ENCODE measurements at places on chromosomes 5 and 9.

DNA sequence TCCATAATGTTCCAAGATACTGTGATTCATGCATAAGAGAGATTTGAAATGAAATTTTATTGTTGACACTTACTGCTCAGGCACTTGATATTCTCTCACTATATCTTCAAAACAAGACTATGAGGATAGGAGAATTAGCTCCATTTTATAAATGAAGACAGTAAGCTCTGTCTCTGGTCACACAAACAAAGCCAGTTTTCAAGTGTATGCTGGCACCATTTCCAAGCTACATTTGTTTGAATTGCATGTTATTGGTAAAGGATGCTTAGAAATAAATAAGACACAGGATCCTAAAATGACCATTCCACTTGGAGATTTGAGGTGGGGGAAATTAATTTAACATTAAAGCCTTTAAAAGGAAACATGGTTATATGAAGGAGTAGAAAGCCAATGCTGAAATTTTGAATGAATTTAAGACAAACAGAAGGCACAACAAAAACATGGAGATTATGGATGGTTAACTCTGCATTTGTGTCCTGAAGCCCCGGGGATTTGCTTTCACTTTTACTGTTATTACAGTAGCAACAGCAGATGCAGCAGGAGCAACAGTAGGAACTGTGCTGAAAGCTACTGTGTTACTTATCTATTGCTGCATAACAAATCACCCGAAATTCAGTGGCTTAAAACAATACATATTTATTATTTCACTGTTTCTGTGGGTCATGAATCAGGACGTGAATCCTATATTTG, 79.7 kb upstream of the ASTN2 start:
- peak; percentile 27 for DNase-seq

DNA sequence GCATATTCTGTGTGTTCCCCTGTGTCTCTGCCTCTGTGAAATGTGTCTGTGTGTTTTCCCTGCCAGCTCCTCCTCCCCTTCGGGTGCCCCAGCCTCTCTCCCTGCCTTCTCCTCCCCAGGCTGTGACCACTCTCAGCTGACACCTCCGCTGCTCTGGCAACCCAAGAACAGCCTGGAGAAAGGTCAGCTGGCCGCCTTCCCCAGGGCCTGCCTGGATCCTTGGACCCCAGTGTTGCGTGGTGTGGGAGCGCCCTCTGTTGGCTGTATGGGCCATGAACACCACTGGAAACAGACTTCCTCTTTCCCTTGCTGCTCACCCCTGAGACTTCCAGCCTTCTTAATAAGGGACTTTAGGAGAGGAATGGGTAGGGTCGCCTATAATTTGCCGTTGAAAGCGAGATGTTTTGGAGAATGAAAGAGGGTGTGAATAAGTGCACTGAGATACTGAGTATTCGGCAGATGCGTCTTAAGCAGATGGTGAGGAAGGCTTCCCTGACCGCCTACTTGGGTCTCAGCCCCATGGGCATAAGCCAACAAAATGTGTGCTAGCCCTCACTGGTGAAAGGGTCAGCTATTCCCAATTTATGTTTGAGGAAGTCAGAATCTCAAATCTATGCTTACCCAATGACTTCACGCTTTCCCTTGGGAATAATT, 114.9 kb upstream of the TRIM32 start:
- DNase-seq: peak; percentile 28

- DNase-seq: no peak
Observed at GRCh38 chr5:1545805-1546355, 22.1 kb upstream of the LPCAT1 start.

DNA sequence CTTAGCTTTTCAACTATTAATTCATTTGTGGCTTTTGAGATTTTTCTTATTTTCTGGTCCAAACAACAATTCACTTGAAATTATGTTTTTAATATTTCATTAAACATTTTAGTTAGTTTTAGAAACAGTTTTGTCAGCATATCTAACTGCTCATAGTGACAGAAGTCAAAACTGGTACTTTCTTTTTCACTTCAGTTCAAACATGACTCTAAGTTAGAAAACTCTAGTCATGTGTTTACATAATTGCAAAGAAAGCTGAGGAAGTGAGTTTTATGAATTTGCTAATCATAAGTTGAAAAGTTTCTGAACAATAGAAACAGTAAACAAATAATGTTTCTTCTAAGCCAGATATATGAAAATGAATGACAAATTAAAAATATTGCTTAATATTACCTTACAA, 1931.0 kb downstream of the EFNA5 start:
- DNase-seq: no peak

- DNase-seq: no peak
Observed at GRCh38 chr5:110809006-110809405, 70.2 kb downstream of the SLC25A46 start.

- DNase-seq: no peak
Observed at GRCh38 chr9:88754452-88754851, 219.5 kb downstream of the NXNL2 start.

DNA sequence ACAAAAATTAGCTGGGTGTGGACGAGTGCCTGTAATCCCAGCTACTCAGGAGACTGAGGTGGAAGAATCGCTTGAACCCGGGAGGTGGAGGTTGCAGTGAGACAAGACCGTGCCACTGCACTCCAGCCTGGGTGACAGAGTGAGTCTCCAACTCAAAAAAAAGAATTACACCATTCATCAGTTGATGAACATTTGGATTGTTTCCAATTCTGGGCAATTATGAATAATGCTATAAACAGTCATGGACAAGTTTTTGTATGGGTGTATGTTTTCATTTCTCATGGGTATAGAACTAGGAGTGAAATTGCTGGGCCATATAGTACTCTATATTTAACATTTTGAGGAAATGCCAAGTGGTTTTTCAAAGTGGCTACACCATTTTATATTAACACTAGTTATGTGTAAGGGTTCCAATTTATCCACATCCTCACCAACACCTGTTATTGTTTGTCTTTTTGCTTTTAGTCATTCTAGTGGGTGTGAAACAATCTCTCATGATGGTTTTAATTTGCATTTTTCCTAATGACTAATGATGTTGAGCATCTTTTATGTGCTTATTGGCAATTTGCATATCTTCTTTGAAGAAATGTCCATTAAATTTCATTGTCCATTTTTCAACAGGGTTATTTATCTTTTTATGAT, 9.0 kb upstream of the CCDC125 start:
- no peak for DNase-seq

DNA sequence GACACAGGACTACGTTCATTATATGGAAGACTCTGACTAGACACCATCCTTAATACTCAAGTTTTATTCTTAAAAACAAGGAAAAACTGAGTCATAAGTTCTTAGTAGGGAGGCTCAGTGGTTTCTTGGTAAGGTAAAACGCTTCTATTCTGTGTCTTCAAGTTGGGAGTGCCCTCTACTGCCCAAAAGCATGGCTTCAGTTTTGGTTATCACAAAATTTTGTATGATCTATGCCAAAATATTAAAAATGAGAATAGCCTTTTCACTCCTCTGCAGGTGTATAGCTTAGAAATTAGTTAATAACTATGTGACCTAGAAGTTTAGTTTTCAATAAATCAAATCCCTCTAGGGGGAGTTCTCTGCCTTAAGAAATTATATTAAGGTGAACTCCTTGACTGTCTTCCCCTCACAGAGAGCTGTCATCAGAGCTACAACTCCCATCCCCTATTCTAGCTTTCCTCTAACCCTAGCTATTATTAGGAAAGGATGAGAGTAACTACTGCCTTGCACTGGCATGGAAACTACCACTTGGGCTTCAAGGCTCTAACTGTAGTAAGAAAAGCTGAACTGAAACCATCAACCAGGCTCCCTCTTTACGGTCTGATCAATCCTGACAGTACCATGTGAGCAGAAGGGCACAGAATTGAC, 189.7 kb downstream of the GNAQ start:
- no peak for DNase-seq

- DNase-seq: no peak
Observed at GRCh38 chr9:98603821-98604383, 104.8 kb downstream of the GABBR2 start.

DNA sequence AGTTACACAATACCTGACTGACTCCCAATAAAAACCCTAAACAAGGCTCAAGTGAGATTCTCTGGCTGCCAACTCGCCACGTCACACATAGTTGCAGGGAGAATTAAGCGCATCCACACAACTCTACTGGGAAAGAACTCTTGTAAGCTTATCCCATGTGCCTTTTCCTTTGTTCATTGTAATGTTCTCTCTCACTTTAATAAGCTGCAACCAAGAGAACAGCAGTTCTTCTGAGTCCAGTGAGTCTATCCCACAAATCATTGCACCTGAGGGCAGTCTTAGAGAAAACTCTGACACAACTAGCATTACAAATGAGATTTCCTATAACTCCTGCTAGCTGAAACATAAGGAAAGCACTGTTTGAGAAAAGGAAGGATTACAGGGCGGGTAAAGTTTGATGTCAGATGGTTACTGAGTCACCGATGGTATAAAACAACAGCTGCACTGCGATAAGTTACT, 27.4 kb downstream of the CENPK start:
- no peak for DNase-seq

DNA sequence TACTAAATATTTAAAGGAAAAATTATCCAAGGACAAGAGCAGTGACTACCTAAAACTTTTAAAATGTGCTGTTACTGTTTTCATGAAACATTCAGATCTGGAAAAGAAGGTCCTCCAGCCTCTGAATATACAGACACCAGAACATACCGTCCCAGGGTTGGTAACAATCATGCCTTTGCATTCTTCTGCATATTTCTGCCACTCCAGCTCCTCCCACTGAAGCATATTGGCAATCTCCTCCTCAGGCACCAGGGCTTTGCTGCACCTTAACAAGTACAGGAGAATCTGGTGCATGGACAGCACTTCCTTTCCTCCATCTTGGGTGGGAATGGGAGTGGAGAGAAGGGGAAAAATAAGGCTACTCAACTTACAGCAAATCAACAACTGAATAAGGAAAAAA, 60.0 kb downstream of the DROSHA start:
- DNase-seq: no peak

- DNase-seq: no peak
Observed at GRCh38 chr9:126459126-126459525, 132.5 kb downstream of the MVB12B start.

- no peak for DNase-seq
Observed at GRCh38 chr5:57325678-57326397, 152.0 kb downstream of the GPBP1 start.

- no peak for DNase-seq
Observed at GRCh38 chr9:110832926-110833325, 164.3 kb downstream of the MUSK start.

DNA sequence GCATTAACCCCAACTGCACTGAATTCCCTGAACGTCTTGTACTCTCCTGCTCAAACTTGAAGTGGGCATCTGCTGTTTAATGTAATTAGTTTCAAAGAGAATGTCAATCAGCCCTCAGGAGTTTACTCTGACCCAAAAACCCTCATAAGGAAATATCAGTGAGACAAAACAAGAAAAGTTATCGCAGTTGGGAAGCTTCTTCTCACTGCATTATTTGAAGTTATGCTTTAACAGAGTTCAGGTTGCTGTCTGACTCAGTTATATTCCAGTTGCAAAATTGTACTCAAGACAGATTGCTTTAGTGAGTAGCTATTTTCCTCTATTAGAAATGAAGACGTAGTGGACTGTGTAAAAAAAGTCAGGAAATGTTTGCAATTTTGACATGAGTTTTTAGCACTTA, 52.1 kb downstream of the PPIC start:
- DNase-seq: no peak

DNA sequence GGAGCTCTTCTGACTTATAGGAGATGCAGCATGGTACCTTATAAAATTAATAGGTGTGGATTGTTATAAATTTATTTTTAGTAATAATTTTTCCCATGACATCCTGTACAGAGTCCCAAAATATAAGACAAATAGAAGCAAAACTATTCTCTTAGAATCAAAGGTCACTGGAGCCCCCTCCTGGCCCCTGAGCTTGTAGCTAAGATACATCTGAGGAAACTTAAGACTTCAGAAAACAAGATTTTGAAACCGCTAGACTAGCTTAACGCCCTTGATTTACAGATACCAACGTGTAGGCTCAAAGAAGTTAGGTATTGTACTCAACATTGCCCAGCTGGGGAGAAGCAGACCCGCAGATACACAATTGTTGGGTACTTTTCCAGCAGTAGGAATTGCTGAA, 45.7 kb upstream of the KCNN2 start:
- DNase-seq: no peak

DNA sequence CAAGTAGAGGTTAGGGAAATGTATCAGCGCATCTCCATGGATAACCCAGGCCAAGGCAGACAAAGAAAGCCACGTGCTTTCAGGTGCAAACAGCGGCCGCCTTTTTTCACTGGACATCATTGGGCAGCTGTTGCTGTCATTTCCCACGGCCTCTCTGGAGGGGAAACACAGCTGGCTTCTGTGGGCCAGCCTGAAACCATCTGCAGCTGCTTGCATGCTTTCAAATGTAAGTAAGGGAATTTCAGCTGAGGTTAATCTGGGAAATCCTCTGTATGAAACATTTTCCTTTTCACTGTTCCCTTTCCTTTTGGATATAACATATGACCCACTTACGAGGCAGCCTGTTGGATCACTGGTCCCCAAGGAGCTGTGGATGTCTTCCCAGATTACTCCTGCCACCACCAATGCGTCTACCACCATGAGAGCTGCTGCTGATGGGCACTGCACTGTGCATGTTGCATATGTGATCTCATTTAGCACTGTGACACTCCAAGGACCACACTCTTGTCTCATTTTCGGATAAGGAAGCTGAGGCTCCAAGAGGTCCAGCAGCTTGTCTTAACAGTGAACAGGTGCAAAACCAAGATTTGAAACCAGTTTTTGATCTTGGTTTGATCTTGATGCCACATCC, 106.3 kb downstream of the C9orf152 start:
- no peak for DNase-seq

DNA sequence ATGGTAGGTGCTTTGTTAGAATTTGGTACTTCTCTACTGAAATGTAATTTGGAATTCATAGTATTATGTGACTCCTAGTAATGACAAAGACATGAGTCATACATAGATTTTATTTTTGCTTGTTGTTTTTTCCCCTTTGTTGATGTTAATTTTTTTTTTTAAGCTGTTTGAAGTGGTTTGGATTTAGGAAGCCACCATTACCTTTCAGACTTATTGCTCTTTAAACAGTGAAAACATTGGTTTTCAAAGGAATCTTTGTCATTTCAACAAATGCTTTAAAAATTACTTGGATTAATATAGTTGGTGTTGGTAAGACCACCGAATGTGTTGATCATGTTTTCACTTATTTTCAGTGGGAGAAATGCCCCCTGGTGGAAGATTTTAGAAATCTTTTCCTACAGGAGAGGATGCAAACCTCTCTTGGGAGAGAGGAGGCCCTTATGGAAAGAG, 170.1 kb upstream of the PITX1 start:
- DNase-seq: peak; percentile 35

DNA sequence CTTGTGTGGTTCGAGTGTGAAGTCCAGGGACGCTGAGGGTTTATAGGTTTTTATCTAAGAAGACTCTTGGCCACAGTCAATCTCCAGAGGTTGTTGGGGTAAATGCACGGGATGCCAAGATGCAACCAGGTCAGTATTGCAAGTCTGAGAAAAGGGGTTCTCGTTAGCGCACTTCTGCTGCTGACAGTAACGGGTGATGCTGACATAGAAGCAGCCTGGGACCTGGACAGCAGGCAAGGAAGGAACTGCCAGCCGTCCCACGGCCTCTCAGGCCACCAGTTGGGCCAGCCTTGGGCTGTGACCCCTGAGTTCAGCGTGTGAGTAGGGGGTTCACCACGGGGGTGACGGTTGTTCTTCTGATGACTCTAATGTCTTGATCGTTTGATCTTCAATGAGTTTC, 39.0 kb downstream of the TENT4A start:
- DNase-seq: no peak

- DNase-seq: no peak
Observed at GRCh38 chr5:175001876-175002645, 277.7 kb downstream of the MSX2 start.

All from NCI-H1694 (cell line).